ENCODE measurements at places on chromosomes 4 and X. TPM values are rescaled to one million over a fixed set of nuclear protein-coding genes. Genes with fewer than 3 reads are reported as not detected.

- DNase-seq, result no peak
Measured at GRCh38 chrX:149715468-149715867, 3.6 kb downstream of the MAGEA11 start.

DNA sequence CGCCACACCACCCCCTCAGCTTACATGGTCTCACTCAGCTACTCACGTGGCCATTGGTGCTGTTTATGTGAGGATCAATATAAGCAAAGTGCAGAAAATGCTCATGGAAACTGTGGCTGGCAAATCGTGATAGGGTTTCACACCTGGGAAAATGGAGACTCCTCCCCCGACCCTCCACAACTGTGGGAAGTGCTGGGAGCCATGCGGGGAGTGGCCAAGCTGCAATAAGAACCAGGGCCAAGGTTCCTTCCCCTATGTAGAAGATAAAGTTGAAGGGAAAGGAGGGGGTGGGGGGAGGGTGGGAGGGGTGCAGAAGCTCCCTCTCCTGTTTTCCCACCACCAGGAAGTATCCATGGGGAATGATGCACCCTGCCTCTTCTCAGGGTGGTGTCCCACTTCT lies 145.5 kb upstream of the MAMLD1 start:
- DNase-seq, result no peak

- no peak for DNase-seq
Measured at GRCh38 chr4:114334884-114335330, 263.7 kb upstream of the UGT8 start.

The CXXC4 gene
- not detected for polyA plus RNA-seq

- no peak for DNase-seq
Measured at GRCh38 chrX:150062292-150063137, 124.2 kb upstream of the EOLA2 start.

The HPSE gene
- 8.3 TPM for polyA plus RNA-seq

The NLRP2B gene
- not detected for polyA plus RNA-seq

DNA sequence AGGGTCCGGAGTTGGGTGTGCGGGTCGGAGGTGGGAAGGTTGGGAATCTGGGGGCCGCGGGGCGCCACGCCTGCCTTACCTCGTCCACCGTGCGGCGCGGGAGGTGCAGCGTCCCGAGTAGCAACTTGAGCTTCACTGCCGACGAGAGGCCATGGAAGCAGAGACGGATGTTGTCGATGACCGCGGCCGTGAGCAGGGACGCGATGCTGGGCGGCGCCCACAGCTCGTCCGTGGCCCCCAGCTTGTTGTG lies 178 bp downstream of the NELFA start:
- DNase-seq, result no peak

DNA sequence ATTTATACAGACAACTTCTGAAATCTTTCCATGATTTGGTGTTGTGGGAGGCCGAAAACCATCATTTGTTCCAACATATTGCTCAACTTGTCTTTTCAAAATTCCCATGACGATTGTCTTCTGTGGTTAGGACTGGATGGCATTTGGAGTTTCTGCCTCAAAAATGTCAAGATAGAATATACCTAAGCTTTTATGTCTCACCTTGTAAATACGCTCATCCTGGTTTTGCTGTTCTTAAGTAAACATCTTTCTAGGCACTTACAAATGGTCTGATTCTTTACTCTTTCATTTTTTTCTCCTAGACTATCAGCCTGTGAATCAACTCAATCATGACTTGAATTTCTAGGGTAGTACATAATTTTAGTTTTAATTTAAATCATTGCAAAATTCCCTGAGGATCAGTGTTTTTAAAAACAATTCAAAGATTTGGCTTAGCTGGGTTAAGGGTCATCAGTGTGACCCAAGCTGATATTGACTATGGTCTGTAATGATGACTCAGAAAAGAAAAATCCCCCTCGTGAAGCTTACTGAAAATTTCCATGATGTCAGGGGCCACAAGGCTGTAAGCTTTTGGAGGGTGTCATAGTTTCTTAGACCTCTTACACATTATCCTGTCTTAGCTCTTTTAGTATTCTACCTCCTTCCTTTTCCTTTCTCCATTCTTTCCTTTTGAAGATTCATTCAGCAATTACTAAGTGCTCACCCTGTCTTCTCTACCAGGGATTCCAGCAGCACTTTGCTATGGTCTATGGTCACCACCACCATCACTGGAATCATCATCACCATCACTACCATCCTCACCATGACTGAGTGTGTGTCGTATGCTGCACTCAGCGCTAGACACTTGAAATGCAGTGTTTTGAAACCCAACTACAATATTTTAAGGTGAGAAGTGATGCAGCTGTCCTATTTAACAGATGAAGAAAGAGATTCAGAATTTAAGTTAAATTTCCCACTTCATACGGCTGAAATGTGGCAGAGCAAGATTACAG lies 124.4 kb downstream of the CPE start:
- DNase-seq, result no peak

- no peak for DNase-seq
Measured at GRCh38 chrX:106566362-106566761, 45.4 kb upstream of the RADX start.

The NKRF gene
- 6.9 TPM for polyA plus RNA-seq

GRCh38 chrX:72539822-72540221 lies 32.8 kb downstream of the HDAC8 start:
- no peak for DNase-seq

The UGT2B17 gene
- polyA plus RNA-seq, result not detected

- peak; percentile 2 for DNase-seq
Measured at GRCh38 chrX:989959-990510, 222.4 kb downstream of the CRLF2 start.

DNA sequence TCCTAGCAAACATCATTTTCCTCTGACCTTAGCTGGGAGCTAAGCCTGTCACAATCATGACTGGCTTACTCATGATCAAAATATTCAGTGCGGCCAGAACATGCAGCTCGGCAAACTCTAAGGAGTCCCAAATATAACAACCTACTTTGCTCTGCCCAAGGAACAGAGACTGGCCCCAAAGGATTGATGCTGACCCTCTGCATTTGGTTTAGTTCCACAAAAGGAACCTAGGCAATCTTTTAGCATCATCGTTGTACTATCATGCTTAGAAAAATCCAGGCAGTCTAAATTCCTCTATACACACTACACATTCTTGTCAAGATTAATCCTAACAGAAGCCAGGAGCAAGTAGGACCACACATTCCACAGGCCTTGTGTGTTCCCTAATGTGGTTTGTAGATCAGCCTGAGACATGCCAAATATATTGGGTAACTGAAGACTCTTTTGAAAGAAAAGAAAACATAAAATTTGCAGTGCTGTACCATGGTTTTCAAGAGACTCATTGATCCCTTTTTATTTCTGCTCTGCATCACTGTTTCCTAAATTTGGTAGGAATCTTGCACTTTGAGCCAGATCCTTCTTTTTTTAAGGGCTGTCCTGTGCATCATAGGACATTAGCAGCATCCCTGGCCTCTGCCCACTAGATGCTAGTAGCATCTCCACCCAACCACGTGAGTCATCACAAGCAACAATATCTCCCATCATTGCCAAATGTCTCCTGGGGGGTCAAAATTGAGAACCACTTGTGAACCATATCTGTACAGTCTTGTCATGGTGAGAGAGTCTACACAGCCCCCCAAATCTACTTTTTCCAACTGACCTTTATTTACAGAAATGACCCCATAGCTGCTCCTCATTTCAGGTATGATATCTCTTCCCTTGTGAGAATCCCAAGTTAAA lies 17.6 kb upstream of the CC2D2A start:
- no peak for DNase-seq

DNA sequence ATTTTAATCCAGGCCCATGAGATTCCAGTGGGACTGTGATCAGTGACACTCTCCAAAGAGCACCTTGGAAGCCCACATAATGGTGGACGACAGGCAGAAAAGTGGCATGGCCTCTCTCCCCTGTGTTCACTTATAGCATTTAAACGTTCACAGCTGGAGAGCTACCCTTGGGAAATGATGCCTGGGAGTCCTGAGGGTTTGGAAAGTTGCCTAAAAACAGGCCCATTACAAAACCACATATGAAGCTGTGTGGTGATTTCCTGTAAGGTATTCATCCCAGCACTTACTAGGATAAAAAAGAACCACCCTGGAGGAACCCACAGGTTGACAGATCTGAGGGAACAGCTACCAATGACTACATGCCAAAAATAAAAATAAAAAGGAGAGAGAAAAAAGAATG lies 193.2 kb downstream of the RASL11B start:
- DNase-seq, result no peak

GRCh38 chrX:125952973-125953372 lies 213.1 kb downstream of the DCAF12L2 start:
- DNase-seq, result no peak

- DNase-seq, result no peak
Measured at GRCh38 chrX:23382572-23382971, 47.9 kb downstream of the PTCHD1 start.

GRCh38 chr4:87130985-87131703 lies 89.3 kb downstream of the KLHL8 start:
- DNase-seq, result no peak

GRCh38 chr4:53614591-53614990 lies 23.3 kb upstream of the LNX1 start:
- no peak for DNase-seq

The TLR10 gene
- polyA plus RNA-seq, result not detected

DNA sequence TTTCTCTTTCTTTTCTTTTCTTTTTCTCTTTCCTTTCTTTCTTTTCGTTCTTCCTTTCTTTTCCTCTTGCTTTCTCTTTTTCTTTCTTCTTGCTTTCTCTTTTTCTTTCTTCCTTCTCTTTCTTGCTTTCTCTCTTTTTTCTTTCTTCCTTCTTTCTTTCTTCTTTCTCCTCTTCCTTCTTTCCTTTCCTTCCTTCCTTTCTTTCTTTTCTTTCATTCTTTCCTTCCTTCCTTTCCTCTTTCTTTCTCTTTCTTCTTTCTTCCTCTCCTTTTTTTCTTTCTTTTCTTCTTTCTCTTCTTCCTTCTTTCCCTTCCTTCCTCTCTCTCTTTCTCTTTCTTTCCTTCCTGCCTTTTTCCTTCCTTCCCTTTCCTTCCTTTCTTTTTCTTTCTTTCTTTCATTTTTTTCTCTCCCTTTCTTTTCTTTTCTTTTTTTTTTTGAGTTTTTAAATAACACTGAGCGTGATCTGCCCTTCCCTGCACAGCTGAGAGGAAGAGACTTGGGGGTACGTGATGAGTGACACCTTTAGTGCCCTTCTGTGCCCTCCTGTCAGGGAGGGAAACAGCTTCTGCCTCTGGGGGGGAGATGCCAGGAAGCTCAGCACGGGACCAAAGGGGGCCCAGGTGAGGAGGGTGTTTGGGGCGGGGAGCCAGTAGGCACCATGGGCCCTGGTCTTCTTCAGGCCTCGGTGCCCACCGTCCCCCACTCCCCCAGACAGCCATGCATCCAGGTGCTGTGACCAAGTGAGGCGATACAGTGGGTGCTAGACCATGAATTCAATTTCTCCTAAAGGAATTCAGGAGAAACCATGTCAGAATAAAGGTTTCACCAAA lies 36.6 kb upstream of the CDKN2AIP start:
- DNase-seq, result no peak

- peak; percentile 4 for DNase-seq
Measured at GRCh38 chr4:69617083-69617694, 22.3 kb downstream of the UGT2A2 start.

Measured in CD4-positive, CD25-positive, alpha-beta regulatory T cell (primary cell).